Stimulated activated CD8-positive, alpha-beta memory T cell treated with anti-CD3 and anti-CD28 coated beads, Interleukin-15, amount 100 ng/mL, for 1 hour (primary cell): ENCODE measurements at places on chromosomes 11 and 22.

DNA sequence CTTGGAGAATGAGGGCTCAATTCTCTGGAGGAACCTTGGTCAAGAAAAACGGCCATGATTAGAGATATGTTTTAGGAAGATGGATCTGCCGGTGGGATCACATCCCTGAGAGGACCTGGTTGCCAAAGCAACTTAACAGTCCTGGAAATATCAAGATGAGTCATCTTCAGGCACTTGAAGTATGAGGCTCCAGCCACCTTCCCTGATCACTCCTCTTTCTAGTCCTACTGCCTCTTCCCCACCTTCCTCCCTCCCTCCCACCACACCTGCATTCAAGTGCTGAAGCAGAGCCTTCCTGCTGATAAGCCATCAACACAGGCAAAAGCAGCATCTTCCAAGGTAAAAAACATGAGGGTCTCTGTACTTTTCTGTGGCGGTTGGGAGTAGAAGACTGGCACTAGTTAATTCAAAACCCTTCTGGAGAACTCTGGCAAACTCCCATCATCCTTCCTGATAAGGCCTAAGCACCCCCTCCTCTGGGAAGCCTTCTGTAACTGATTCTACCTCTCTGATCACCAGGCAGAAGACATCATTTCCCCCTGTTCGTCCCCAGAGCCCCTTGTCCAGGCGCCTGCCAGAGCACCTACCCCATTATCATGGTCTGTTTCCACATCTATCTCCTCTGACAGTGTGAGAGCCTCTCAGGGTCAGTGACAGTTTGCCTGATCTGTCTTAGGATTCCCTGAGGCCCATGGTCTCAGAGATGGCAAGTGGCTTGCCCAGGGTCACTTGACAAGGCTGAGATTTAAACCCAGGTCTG is 79.8 kb downstream of the CLPB start:
- DNase-seq, result no peak

DNA sequence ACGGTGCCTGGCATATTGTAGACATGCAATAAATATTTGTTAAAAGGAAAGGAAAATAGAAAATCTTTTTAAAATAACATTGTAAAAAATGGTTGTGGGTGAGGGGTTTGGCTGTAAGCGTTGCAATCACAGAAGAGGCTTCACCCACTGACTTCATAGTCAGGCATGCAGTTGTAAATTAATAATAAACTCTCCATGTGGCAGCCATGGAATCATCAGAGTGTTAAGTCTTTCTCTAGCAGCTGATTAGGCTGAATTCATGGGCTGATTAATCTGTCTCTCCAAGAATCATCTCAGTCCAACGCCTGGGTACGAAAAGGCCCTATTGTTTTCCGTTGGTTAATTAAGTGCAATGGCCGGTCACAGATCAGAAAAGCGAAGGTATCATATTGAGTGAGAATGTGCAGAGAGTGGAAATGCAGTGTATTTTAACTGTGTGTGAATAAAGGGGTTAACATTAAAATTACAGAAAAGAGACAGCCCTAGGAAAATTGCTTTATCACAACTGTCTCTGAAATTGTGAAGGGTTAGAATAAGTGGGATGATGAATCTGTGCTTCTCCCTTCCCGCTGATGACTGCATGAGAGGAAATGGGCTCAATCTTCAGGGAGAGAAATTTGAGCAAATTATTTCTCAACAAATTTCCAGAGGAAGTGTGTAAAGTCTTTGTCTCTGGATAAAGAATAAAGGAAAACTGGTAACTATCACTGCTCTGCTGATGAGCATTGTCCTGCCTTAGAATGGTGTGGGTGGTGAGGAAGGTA is 269.0 kb downstream of the FAM76B start:
- no peak for DNase-seq

GRCh38 chr11:22674470-22675439 is 8.3 kb downstream of the GAS2 start:
- DNase-seq, result no peak

GRCh38 chr11:27642954-27643353 is 57.3 kb downstream of the BDNF start:
- DNase-seq, result no peak
